ENCODE measurements at places on chromosomes 6 and 20.

- DNase-seq = no peak
Measured at GRCh38 chr6:137852346-137852745, 14.7 kb upstream of the TNFAIP3 start.

DNA sequence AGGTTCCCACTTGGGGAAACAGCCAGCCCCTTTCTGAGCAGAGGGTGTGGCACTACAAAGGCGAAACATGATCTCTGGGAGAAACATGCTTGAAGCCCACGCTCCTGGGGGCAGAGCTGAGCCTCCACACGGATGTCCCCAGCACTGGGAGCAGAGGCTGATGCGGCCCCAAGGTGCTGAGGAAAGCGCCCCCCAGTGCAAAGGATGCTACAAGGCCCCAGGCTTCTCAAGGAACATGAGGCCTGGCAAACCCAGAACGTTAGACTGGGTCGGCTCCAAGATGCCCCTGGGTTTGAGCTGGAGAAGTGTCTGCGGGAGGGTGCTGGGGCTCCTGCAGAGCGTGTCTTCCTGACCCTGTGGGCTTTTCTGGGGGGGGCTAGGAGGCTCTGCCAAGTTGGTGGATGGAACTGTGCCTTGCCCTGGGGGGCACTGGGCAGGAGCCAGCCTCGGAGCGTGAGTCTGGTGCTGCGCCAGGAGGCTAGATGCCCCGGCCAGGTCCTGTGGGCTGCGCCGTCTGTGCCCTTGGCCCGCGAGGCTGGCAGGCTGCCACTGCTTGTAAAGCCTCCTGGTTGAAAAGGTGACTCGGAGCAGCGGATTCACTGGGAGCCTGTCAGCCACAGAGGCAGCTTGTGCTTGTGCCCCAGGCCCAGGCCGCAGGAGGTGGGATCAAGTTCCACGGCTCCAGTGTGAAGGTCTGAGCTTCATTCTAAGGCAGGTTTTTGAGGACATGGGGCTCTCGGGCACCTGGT is 8.1 kb downstream of the SYNJ2 start:
- DNase-seq = no peak

- no peak for DNase-seq
Measured at GRCh38 chr6:55180258-55180657, 5.9 kb downstream of the HCRTR2 start.

DNA sequence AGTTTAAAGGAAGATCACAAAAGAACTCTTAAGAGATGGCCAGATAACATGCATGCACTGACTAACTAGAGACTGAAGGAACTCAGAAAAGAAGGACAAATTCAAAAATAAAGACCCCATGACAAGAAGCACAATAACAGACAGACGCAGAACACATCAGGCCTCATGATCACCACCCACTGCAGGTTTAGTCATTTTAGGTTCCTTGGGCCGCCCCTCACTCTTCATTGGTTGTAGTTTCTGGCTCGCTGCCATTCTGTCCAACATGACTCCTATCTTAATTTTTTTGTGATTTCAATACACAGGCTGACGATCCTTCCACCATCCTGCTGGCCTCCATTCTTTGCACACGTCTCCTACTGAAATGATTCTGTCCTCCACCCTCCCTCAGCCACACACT is 21.6 kb downstream of the STX7 start:
- no peak for DNase-seq

DNA sequence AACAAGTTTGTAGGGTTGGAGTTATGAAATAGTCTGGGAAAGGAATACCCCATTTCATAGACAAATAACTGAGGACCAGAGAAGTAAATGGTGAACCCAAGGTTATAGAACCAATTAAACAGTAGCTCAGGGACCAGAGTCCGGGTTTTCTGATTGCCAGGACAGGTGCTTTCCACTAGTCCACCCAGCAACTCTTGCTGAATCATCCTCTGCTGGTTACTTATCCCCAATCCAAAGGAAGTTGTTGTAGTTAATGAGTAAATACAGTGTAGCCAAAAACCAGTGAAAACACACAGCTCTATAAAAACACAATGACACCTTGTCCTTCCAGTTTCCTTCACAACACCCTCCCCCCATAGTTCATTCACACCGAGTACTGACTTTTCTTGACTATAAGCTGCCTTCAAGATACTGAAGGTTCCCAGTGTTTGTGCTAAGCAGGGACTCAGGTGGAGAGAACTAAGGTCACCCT is 766 bp upstream of the TINAG start:
- DNase-seq = no peak

- no peak for DNase-seq
Measured at GRCh38 chr6:37502703-37503291, 3.1 kb upstream of the CCDC167 start.

- DNase-seq = no peak
Measured at GRCh38 chr20:46705378-46705729, 4.1 kb upstream of the SLC2A10 start.

DNA sequence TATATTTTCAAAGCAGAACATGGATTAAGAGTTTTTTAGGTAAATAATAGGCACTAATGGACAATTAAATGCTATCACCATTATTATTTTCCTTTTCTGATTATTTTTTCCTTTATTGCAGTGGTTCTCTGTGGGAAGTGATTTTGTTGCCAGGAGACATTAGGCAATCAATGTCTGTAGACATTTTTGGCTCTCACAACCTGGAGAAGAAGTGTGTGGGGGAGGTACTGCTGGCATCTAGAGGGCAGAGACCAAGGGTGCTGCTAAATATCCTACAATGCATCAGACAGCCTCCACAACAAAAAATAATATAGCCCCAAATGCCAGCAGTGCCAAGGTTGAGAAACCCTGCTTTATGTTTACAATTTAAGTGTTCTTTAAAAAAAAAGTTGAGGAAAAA is 8.3 kb downstream of the IFNGR1 start:
- no peak for DNase-seq

GRCh38 chr20:37479925-37480691 is 40.9 kb upstream of the NNAT start:
- DNase-seq = no peak

GRCh38 chr20:58826271-58826670 is 24.4 kb downstream of the GNAS-AS1 start:
- no peak for DNase-seq

All from glutamatergic neuron (in vitro differentiated cells).